ENCODE measurements at places on chromosomes 7 and 10.

DNA sequence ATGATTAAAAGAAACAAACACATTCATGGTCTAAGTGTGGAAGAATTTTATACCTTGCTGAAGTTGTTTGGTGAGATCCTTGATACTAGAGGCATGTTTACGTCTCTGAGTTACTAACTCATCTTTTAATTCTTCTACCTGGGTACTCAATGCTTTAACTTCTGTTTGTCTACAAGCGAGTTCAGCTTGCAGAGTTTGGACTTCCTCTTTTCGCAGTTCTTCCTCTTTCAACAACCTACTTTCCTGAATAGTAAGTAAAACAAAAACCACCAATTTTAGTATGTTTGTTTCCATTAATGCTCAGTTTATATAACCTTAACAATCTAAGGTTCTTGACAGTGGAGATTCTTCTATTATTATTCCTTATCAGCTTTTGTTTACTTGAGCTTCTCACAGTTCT is 42.9 kb downstream of the CCDC186 start:
- DNase-seq: no peak

DNA sequence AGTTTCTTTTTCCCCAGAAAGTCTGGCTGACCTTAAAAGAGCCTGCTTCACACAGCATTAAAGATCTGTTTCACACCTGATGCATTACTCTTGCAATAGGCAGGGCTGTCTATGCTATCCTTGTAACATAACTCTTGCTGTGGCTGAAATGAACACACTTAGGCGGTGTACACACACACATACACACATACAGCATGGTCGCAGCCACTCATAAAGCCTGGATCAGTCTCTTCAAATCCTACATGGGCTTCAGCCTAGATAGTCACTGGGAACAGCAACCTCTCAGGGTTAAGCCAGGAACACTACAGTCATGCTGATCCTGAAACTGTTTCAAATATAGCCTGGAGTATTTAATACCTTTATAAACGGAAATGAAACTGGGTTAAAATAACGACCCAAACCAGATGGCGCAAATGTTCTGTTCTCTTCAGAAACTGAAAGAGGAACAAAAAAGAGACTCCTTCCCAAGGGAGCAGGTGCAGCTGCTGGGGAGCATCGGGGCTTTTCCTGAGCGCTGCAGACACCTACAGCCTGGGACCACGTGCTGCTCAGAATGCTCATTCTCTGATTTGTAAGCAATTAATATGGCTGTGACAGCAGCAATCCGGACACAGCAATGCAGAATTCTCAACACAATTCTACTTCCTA is 61.0 kb upstream of the SFMBT2 start:
- DNase-seq: no peak

GRCh38 chr10:67603701-67604100 is 92.3 kb downstream of the CTNNA3 start:
- DNase-seq: no peak

DNA sequence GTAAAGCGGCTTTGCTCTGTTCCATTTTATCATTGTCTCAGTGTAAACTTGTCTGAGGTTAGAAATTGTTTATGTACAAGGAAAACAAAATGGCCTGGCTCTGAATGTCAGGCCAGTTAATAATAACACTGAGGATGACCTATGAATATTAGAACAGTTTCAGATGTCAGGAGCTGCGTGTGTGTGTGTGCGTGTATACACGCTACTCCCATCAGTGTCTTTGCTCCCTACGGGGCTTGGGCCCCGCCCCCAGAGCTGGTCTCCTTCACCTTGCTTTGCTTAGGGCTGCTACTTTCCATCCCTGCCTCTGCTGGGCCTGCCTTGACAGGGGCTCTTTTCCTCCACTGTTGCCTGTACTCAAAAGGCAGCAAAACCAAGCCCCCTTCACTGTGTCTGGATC is 142.3 kb upstream of the BET1 start:
- no peak for DNase-seq

- DNase-seq: peak; percentile 53
Observed at GRCh38 chr10:86857128-86857721, 100.2 kb downstream of the MMRN2 start.

GRCh38 chr10:106499448-106499847 is 665.1 kb downstream of the SORCS1 start:
- DNase-seq: no peak
